ENCODE measurements at places on chromosomes 5 and 9.

- DNase-seq = no peak
These were observed 11.9 kb downstream of the APBA1 start for GRCh38 chr9:69660304-69660703.

- DNase-seq = peak; percentile 6
These were observed 201.0 kb downstream of the IRX2 start for GRCh38 chr5:2550509-2550908.

GRCh38 chr5:19608444-19609002, 379.5 kb downstream of the CDH18 start:
- DNase-seq = no peak

DNA sequence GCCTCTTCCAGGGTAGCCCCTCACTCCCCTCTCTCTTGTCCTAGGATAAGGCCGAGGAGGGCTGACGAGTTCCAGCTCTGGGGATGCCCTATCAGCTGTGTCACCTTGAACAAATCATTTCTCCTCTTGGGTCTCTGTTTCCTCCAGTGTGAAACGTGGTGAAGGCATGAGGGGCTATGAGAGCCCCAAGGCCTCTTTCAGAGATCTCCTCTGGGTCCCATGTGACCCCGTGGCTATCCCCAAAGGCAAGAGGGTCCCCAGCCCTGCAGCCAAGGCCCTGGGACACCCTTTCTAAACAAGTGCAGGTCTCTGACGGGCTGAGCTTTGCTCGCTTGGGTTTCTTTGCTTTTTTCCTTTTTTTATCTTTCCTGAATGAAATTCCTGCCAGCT, 25.5 kb upstream of the SPTLC1 start:
- no peak for DNase-seq

DNA sequence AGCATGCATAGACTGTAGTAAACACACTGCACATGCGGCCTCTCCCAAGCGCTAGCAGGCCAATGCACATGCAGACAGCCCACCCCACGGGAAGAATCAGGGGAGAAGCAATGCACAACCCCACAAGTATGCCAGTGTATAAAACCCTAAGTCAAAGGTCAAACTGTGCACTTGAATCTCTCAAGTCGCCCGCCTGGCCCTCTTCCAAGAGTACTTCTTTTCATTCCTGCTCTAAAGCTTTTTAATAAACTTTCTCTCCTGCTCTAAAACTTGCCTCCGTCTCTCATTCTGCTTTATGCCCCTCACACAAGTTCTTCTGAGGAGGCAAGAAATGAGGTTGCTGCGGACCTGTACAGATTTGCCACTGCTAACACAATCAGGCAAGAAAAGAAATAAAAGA, 50.4 kb downstream of the PTPDC1 start:
- no peak for DNase-seq

- no peak for DNase-seq
These were observed 58.8 kb upstream of the RAI14 start for GRCh38 chr5:34597034-34598027.
